ENCODE measurements at places on chromosomes 3 and 15.

- no peak for DNase-seq
Observed at GRCh38 chr15:39597751-39598185, 16.9 kb downstream of the THBS1 start.

DNA sequence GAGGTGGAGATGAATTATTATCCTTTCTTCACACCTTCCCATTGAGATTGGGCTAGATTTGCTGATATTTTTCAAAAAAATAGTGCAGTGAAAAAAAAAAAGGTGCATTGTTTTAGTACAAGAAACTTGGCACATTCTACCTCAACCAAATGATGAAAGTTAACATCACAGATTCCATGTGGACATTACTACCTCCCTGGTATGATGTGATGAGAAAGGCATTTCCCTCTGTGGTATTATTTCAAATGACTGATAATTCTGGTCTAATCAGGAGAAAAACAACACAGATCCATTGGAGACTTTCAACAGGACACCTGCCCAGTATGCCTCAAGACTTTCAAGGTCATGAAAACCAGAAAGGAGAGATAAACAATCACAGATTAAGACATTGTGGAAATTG lies 313.4 kb downstream of the BCHE start:
- no peak for DNase-seq

DNA sequence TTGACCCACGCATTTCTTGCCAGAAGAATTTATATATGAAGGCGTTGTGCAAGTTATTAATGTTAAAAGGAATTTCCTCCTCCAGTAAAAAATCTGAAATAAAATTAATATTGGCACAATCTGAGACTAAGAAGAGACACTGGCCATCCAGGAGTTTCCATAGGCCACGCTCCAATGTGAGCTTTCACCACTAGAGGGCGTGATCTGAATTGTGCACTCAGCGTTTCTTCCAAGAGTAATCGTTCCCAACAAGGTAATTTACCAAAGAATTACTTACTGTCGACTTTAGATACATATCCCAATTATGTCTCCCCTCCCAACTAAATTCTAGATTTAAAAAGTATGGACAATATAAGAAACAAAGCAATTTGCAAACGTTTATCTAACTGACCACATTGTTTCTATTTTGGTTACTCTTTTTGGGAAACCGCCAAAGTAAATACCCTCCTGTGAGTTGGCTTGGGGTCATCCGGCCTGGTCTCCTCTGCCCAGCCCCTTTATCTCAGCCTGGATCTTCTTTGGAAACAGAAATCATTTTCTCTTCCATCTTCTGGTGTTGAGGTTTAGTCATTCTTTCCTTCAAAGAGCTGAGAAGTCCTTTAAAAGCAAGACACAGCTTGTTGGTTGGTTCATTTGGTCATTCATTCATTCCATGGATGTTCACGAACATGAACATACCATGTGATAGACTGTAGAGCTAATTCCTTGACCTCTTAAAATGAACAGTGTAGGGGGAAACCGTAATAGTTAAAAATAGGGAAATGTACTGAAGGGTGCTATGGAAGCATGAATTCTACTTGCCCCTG lies 26.2 kb downstream of the POLR2M start:
- DNase-seq = no peak

GRCh38 chr15:87369269-87369668 lies 887.3 kb downstream of the NTRK3 start:
- no peak for DNase-seq

- no peak for DNase-seq
Observed at GRCh38 chr3:32492684-32493436, 9.8 kb downstream of the CMTM6 start.
